ENCODE measurements at places on chromosomes 12 and 14.
A peak's percentile ranks its signal among the peaks of the same experiment; 100 is the strongest.

DNA sequence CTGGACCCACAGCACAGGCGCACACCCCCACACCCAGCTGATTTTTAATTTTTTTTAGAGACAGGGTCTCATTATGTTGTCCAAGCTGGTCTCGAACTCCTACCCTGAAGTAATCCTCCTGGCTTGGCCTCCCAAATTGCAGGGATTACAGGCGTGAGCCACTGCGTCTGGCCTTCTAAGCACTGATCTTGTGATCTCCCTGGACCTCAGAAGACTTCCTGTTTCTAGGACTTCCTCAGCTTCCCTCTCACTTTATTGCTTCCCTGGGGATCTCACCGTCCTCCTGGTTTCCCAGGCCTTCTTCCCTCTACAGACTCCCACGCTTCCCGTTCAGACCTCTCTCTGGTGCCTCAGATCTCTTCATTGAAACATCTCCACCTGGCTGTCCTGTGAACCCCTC is 13.8 kb downstream of the ZNF839 start:
- no peak for DNase-seq

DNA sequence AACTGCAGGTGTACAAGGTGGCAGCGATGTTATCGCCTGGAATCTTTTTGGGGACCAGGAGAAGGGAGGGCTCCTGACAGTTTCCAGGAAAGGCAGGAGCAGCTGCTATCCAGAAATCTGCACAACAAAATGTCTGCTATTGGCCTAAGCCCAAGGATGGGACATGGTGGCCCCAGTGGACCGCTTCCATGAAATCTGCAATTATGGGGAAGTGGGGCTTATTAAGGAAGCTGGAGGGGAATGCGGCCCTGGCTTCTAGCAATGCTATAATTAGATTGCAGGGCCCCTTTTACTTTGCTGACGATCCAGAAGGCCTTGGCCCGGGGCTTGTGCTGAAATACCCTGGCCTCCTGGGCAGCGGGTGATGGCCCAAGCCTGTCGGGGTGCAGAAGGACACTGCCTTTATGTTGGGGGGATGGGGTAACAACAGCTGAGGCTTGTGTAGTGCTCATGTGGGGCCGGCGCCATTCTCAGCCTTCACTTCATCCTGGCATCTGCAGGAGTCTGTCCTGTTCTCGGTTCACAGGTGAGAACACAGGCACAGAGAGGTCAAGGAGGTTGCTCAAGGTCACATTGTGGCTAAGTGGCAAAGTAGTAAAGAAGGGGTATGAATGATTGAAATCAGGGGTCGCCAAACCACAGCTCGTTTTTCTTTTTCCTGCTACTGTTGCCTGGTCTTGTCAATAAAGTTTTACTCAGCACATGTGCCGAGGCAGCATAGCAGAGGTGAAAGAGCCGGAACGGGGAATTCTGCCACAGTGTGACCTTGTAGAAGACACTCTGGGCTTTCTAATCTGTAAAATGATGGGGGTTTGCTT is 153.5 kb downstream of the RBM19 start:
- DNase-seq: no peak

DNA sequence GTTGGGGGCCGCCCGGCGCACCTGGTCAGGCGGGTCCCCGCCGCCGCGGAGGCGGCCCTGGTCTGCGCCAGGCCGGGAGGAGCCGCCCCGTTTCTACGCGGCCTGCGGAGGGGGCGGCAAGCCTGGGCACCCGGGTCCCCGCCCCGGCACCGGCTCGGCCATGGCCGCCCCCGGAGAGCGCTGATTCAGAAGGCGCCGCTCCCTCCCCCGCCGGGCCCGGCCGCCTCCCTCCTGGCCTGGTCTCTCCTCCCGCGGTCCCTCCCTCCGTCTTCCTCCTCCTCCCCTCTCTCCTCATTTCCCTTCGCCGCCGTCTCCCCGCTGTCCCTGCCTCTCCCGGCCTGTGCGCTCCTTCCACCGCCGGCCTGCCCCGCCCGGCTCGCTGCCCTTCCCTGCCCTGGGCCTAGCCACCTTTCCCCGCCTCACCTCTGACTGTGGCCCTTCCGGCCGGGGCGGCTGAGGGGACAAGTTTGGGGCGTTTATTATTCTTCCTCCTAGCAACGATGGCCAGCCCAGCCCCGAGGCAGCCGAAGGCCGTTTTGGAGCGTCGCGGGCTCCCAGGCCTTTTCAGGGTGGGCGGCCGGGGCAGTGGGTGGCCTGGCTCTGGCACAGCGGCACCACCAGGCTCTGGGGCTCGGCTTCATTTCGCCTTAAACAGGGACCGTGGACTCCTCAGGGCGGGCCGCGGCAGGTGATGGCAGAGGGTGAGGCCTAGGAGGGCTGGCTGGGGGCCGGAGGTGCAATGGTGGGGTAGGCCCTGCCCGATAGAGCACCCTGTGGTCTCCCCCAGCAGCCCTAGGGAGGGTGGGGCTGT is 768 bp downstream of the CEP170B start:
- DNase-seq: peak; percentile 31

DNA sequence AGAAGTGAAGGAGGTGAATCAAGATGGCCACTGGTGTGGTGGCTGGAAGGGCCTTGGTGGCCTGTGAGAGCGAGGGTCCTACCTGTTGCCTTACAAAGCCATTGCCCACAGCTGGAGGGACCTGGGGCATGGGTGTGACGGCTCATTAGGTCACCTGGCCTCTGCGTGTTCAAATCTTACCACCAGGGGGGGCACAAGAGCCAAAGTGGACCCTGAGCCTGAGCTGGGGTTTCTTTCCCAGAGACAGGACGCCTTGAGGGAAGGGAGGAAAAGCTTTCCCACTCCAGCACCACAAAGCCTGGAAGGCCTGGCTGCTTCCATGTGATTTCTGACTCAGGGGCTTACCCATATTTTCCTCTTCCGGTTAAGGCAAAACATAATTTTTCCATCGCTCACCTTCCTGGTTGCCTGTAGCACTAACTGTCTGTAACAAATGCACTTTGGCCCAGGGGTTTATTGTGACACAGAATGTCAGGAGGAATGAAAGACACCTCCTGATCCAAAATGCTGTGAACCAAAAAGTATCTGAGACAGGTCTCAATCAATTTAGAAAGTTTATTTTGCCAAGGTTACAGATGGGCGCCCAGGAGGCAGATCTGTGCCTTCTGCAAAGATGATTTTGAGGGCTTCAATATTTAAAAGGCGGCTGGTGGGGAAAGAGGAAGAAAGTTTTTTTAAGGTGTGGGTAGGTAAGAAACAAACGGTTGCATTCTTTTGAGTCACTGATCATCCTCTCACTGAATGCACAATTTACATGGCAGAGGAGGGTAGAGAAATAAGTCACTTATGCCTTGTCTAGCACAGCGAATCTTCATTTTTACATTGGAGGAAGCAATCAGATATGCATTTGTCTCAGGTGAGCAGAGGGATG is 4.3 kb upstream of the CD9 start:
- peak; percentile 70 for DNase-seq

DNA sequence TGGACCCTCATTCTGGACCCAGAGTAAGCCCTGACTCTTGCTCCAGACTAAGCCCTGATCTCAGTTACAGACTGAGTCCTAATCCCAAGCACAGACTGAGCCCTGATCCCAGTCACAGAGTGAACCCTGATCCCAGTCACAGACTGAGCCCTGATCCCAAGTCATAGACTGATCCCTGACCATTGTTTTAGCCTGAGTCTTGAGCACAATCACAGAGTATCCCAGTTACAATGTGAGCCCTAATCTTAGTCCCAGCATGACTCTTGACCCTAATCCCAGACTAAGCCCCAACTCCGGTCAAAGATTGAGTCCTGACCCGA is 240.6 kb downstream of the RBM19 start:
- no peak for DNase-seq

- DNase-seq: no peak
These were observed 123.0 kb downstream of the NAV3 start for GRCh38 chr12:77953528-77954205.

DNA sequence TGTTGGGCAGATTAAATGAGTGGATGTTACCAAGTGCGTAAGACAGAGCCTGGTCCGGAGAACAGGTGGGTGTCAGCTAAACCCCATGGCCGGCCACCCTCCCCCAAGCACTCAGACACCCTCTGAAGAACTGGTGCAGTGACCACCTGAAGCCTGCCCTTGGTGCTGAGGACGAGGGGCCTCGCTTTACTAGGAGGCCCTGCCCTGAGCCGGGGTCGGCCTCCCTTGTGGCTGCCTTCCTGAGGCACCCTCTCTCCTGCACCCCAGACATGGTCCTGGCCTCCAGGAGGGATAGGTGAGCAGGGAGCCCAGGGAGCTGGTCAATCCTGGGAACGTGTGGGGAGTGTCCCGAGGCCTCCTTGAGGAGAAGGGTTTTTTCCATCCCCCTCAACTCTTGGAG is 4.9 kb upstream of the KIF26A start:
- DNase-seq: no peak

- no peak for DNase-seq
These were observed 383.7 kb downstream of the EGLN3 start for GRCh38 chr14:33567023-33567728.

DNA sequence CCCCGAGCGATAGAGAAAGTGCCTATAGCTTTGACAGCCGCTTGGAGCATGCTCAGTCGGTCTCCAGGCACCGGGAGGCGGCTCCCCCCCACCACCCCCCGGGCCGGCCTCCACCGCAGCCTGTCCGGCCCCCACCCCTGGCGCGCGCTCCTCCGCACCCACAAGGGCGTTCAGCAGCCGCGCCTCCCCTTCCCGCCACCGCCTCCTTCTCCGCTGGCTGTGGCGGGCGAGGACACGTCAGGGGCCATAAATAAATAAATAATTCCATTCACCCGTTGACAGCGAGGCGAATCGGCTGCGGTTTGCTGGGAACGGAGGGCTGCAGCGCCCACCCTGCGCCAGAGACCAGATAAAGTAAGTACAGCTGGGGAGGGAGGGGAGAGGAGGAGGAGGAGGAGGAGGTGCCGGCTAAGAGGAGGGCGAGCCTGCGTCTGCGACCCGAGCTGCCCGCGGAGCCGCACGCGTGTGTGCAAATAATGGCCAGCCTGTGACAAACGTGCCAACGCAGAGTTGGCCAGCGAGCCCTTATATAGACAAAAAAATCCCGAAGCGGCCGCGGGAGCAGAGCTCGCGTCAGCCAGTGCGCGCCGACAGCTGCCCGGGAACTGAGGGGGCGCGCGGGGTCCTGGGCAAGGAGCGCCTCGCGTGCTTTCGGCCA is at the start of gene SLC16A7:
TSS of gene SLC16A7 (plus strand) at position 147 of the 658 bp plus-strand sequence. CDS start 108,773 bp downstream, outside the sequence.
- DNase-seq: peak; percentile 91

DNA sequence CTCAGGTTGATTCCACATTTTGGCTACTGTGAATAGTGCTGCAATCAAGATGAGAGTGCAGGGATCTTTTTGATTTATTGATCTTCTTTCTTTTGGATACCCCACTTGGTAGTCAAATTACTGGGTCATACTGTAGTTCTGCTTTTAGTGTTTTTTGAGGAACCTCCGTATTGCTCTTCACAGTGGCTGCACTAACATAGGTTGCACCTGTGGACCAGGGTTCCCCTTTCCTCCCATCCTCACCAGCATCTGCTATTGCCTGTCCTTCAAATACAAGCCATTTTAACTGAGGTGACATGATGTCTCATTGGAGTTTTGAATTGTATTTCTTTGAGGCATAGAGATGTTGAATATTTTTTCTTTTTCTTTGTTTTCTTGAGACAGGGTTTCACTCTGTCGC is 152.5 kb upstream of the TMEM132C start:
- no peak for DNase-seq

GRCh38 chr14:99415496-99416281 is 65.0 kb downstream of the SETD3 start:
- DNase-seq: peak; percentile 87

DNA sequence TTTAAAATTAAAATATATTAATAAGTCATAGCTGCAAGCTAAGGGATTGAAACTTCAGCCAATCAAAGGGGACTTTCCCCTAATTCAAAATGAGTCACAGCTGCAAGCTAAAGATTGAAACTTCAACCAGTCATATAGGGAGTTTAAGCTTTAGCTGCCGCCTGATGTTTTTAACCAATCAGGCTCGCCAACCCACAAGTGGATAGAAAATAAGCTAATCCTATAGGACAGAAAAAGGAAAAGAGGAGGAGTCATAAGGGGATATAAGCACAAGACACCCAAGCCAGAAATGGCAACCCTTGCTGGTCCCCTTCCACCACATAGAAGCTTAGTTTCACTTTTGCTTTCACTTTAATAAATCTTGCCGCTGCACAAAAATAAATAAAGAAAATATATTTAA is 1154.6 kb downstream of the GALC start:
- peak; percentile 4 for DNase-seq

DNA sequence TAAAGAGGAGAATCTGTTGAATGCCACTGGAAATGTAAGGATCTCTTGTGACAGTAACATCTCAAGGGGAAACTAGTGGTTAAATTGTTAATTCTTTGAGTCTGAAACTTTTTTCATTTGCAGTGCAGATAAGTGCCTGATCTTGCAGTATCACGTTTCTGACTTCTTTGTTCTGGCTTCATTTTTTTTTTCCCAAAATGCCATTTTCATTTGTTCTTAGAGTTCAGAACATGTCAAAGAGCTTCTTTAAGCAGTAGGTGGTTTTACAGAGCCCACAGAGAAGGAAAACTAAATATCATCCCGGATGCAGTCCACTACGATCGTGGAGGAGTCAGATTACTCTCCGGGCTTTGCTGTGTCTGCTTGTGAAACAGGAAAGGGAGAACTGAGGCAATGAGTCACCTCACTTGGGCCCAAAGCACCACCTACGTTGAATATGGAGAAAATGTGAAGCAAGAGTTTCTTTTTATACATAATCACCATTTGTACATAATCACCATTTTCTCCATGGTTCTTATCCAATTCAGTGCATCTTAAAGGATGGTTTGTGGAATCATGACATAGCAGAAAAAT is 43.9 kb downstream of the HMGA2 start:
- DNase-seq: peak; percentile 85

DNA sequence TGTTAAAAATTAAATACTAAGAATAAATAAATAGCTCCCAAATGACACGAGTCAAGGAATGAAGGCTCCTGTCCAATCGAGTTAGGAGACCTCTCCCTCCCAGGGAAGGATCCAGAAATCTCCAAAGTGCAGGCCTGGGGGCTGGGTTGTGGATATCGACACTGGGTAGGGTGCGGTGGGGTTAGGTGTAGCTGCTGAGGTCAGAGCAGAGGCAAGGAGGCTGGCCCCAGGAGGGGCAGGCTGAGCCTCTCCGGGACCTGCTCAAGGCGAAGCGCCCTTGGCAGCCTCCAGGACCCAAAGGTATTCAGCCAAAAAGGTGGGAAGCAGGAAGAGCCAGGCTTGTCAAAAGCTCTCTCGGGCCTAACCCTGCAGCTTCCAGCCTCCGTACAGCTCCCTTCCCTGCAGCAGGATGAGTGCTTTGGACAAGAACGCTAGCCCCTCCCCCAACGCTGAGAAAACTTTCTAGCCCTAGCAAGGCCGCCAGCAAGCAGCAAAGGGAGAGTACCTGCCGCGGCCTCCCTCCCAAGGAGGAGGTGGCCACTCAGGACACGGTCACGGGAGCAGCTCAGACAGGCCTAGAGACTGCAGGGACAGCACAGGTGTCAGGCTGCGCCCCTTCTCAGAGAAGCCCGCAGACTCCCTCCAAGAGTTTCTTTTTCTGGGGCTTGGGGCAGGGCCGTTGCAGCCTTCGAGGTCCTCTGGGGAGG is 3.7 kb upstream of the PNMA1 start:
- DNase-seq: no peak
